Amniotic stem cell (primary cell): ENCODE measurements at places on chromosomes 1 and 21.

DNA sequence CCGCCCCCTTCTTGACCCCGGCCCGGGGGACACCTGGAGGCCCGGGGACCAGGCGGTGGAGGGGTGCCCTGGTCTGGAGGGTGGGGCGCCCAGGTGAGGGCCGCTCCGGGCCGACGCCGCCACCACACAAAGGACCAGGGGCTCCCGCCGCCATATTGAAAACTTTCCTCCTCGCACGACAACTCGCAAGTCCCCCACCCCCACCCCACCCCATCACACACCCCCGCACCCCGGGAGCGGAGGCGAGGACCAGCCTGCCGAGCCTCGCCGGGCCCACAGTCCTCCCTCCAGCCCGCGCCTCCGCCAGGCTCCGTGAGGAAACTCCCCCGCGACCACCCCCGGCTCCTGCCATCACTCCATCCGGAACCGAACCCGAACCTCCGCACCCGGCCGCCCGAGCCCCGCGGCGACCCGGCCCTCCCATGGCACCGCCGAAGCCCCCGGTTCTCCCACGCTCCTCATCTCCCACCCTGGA lies 733 bp downstream of the KDM5B start:
- no peak for DNase-seq

DNA sequence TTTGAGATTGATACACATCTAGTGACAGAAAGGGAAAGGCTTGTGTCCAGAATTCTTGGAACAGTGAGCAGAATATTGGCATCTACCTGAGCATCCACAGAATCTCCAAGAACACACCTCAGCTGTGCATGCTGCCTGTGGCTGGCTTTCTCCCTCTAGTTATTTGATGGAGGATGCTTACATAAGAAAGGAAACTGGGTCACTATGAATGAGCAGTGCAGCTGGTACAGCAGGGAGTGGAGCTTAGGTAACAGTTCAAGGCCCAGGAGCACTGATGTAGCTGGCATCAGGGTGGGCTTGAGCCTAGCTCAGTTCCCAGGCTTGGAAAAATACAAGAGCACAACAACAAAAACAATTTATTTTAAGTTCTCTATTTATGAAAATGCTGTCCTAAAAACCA lies 26.3 kb downstream of the RGS8 start:
- no peak for DNase-seq

GRCh38 chr1:34787461-34788420 lies 5.1 kb upstream of the GJA4 start:
- no peak for DNase-seq

DNA sequence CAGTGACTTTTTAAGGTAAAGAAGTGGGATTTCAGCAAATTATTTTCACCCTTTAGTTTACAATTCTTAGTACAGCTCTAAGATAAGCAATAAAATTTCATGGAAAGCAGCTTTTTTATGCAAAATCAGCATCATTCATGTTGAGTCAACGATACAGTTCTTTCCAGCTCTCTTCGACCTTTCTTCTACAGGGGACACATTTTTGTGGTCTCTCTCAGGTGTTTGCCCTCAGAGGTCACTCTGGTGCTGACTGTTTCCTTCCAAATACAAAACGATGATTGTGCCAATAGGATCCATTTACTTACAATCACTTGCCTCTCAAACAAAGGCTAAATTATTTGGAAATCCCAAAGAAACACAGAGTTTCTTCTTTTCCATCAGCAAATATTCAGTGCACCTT lies 51.0 kb downstream of the PSMG1 start:
- no peak for DNase-seq

DNA sequence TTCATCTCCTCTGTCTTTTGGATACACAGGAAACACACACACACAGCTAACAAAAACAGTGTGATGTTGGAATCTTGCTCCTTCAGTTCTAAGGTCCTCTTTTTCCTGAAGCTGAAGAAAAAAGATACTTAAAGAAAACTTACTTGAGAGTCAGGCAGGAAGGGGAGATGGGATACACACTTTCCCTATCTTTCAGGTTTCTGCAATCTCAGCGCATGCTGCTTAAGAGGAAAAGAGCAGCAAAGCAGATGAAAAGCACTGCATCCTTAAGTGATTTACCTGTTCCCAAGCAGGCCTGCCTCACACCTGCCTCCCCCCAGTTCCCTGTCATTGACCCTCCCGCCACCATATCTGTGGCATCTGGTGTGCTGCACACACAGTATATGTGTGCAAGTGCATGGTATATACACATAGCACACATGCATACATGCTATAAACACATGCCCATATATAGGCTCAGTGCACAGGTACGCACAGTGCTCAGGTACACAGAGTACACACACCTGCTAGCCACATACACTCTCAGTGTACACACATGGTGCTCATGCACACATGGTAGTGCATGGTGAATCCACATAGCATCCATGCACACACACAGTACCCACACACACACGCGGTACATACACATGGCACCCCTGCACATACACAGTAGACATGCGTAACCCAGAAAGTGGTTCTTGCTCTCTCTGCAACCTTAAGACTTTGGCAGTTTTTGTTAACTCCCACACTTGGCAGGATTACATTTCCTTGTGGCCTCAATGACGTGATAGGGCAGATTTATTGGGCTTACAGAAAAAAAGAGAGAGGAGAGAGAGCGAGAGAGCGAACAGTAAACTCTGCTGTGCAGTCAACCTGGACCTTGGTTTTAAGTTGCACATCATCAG lies 166.9 kb downstream of the TOMM20 start:
- peak; percentile 40 for DNase-seq

GRCh38 chr1:195550071-195550862 lies 1058.0 kb downstream of the KCNT2 start:
- DNase-seq: no peak

- DNase-seq: no peak
Measured at GRCh38 chr1:204108312-204109141, 35.6 kb downstream of the SOX13 start.

DNA sequence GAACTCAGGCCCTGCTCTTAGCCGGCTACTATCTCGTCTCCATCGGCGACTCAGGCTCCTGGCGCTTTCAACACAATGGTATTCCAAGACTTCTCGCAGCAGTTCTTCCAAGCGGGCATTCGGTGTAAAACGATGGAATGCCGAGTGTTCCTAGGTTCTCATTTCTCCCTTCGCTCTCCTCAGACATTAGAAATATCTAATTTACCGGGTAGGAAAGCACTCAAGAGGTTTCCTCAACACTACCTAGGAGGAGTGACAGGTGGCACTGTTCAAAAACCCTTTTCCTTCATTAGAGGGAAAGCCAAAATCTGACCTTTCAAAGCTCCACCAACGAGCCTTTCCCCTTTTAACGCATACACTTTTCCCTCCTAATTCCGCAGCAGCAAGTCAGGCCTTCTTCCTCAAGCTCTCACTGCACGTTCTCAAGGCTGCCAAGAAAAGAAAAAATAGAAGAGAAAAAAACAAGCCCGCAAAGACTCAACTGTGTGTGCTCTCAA lies 601 bp downstream of the UBE2G2 start:
- DNase-seq: no peak

- DNase-seq: no peak
Measured at GRCh38 chr1:67018574-67018973, 35.4 kb downstream of the SLC35D1 start.

- DNase-seq: no peak
Measured at GRCh38 chr1:242081446-242081845, 82.5 kb upstream of the MAP1LC3C start.

DNA sequence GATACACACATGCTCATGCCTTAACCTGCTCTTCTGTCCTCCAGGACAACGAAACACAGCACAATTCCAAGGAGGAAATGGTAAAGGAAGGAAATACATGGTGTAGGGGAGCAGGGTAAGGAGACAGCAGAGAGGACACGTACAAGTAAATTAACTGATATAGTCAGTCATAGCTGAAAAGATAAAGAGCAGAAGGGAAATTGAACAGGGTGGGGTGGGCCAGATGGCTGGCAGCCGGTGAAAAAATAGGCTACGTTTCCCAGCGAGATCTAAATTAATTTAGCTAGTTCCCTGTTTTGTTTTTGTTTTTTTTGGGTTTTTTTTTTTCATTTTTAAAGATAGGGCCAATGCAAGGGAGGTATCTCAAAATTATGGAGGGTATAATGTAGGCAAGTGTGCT lies 109.2 kb downstream of the FAM78B start:
- DNase-seq: no peak

- DNase-seq: no peak
Measured at GRCh38 chr1:15358565-15359133, 51.0 kb upstream of the EFHD2 start.

- no peak for DNase-seq
Measured at GRCh38 chr1:47753808-47754207, 243.4 kb downstream of the TRABD2B start.

GRCh38 chr1:38820860-38821259 lies 38.7 kb downstream of the RRAGC start:
- DNase-seq: no peak

DNA sequence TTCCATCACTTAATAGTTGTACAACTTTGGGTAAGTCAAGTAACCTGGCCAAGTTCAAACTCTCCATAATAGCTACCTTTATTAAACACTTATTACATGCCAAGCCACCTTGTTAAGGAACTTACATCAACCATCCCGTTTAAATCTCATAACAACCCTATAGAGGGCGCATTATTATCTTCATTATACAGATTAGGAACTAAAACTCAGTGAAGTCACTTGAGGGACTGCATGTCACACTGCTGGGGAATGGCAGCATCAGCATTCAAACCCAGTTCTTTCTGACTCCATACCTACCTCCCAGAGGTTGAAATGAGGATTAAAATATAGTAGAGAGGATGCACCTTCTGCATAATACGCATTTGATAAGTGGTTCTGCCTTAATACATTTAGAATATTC lies 47.1 kb upstream of the PLA2G2C start:
- DNase-seq: peak; percentile 45

- no peak for DNase-seq
Measured at GRCh38 chr1:52707927-52708655, 9.9 kb upstream of the COA7 start.

DNA sequence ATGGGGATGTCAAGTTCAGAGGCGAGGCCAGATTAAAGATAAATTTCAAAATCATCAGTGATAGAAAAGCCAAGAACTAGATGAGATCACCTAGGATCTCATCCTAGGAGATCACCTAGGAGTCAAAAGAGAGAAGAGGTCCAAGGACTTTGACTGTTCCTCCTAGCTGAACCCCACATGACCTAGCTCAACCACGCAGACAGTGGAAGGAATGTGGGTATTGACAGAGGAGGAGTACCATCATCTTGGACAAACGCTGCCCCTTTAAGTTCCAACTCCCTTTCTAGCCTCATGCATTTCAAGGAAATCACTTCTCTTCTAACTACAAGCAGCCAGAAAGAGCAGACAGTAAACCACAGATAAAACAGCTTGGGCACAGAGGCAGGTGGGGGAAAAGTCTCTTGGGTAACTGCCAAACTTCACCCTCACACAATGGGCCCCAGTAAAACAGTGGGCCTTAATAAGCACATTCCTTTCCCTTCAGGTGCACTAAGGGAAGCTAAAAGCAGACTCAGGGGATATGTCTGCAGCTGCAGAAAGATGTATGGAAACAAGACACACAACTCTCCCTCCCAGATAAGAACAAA lies 12.5 kb upstream of the FAM76A start:
- DNase-seq: no peak

DNA sequence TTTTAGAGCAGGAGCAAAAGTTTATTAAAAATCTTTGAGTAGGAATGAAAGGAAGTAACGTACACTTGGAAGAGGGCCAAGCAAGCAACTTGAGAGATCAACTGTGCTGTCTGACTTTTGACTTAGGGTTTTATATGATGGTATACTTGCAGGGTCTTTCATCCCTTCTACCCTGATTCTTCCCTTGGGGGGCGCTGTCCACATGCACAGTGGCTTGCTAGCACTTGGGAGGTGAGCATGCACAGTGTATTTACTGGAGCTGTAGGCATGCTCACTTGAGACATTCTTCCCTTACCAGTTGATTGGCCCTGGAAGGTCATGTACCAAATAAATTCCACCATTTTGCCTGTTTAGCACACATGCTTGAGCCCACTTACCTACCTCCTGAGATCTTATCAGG lies 1001.3 kb upstream of the ADGRL2 start:
- DNase-seq: no peak

DNA sequence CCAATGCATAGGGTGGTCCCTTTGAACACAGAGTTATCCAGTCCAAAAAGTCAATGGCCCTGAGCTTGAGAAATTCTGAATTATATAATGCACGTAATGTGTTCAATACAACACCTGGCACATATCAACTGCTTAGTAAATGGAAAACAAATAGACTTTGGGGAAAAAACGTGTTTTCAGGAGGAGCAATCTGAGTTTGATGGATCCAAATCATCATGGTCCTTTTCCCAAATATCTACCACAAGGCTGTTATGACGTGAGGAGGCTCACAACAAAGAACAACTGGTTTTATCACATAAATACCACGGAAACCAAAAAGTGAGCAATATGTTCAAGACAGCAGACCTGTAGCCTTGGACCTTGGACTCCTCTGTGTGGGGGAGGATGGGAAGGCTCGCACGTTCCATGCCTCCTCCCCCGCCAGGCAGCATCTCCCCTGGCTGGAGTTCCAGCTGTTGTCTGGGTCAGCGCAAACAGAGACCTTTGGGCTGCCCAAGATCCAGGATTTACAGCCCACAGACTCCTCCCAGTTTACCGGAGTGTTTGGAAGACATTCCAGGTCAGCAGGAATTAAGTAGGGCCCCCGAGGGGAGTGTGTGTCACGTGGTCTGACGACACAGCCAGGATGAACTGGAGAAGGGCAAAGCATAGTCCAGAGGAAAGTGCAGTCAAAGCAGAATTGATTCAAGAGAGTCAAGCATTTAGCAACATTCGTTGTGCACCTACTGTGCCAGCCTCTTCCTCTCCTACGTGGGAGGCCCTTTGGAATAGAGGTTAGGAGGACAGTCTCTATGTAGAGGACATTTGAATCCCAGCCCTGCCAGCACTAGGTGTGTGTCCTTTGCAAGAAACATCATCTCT lies 32.2 kb upstream of the MED18 start:
- DNase-seq: no peak

GRCh38 chr1:38371505-38371844 lies 324.9 kb upstream of the POU3F1 start:
- DNase-seq: no peak

GRCh38 chr1:103106426-103107341 lies 1.6 kb downstream of the COL11A1 start:
- peak; percentile 28 for DNase-seq

DNA sequence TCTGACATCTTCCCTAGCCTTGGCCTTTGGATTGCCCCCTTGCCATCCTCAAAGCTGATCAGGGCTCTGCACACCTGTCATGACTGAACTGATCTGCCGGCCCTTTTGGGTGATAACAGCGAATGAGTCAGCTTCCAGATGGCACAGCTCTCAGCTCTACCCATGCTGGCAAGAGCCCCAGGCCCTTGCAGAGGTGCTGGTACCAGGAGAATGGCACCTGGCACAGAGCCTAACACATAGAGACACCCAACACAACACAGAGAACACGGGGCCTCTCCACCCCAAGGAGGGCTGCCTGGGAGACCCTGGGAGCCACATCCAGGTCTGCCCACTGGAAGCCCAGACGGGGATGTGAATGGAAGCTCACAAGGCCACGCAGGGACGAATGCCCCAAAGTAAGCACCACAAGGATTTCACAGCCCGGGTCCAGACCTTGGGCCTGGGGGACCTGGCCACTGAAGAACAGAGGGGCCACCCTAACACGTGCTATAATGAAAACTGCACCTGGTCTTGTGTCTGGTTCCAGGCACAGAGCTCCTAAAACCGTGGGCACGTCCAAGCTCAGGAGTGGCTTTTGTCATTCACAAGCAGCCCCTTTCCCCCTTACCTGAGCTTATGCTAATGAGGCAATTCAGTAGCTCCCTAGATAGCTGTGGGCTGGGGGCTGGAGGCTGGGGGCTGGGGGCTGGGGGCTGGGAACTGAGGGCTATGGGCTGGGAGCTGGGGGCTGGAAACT lies 160.5 kb downstream of the NPHP4 start:
- DNase-seq: no peak

GRCh38 chr1:243883551-243883950 lies 33.5 kb upstream of the AKT3 start:
- DNase-seq: no peak
